ENCODE measurements at places on chromosomes 16 and 17.

- DNase-seq: no peak
Observed at GRCh38 chr17:49486012-49486641, 9.0 kb upstream of the NGFR start.

DNA sequence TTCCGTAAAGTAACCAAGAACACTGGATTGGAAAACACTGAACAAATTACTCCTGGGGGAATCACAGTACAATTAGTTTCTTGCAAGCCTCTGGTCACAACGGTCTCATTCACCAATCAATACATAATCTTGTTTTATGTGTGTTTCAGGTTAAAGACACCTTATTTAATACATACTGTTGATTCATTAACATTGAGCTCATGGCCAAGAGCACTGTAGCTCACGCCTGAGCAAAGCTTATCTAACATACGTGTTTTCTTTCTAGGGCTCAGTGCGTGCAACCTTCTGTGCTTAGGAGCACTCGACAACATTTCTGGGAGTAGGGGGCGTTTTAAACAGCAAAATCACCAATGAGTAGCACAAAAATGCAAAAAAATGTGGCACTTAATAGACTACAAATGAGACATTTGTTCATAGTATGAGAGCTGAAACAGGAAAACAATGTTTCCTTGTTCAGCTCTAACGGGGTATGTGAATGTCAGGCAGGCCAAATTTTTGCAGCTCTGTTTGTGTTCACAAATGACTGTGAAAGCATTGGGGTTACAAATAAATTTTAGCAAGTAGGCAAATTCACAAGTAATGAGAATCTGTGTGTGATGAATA is 206.2 kb downstream of the CNTNAP4 start:
- no peak for DNase-seq

DNA sequence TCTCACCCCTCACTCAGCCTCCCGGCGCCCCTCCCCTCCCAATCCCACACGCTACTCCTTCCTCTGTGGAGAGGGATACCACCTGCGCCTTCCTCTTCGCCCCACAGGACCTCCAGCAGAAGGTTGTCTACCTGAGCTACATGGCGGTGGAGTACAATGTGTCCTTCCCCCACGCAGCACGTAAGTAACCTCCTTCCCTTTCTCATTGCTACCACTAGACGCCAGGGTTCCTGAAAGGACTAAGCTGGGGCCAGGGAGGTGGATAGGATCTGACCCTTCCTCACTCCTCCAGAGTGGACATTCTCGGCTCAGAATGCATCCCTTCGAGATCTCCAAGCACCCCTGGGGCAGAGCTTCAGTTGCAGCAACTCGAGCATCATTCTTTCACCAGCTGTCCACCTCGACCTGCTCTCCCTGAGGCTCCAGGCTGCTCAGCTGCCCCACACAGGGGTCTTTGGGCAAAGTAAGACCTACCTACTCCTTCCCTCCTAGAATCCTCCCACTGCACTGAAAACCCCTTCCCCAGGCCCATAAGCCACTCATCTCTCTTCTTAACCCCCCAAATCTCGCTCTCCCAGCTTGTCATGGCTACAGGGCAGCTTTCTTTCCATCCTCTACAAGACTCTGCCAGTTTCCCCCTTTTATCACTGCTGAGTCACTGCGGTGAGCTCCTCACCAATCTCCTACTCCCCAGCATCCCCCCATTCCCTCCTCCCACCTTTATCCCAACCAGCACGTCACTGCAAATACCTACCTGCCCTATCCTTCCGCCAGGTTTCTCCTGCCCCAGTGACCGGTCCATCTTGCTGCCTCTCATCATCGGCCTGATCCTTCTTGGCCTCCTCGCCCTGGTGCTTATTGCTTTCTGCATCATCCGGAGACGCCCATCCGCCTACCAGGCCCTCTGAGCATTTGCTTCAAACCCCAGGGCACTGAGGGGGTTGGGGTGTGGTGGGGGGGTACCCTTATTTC is 1.5 kb downstream of the CD68 start:
- no peak for DNase-seq

DNA sequence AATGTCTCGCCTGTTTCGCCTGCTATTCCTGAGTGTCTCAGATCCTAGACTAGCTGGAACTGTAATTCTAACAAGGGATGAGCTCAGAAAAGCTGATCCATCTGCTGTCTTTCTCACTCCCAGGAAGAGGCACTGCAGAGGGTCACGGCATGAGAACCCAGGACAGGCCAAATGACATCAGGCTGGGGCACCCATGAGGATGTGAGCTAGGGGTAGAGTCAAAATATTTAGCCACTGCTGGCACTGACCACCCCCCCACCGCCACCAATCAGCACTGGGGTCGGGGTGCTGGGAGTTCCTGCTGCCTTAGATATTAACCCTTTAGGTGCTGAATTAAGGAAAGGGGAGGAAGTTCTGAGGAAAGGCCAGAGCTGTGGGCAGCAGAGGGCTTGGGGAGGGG is 112.4 kb downstream of the IRX3 start:
- no peak for DNase-seq

GRCh38 chr16:86978445-86979030 is 338.7 kb downstream of the C16orf95 start:
- no peak for DNase-seq

- no peak for DNase-seq
Observed at GRCh38 chr16:81650982-81651562, 128.0 kb upstream of the PLCG2 start.

GRCh38 chr17:50181144-50181543 is 15.3 kb downstream of the SGCA start:
- DNase-seq: no peak

DNA sequence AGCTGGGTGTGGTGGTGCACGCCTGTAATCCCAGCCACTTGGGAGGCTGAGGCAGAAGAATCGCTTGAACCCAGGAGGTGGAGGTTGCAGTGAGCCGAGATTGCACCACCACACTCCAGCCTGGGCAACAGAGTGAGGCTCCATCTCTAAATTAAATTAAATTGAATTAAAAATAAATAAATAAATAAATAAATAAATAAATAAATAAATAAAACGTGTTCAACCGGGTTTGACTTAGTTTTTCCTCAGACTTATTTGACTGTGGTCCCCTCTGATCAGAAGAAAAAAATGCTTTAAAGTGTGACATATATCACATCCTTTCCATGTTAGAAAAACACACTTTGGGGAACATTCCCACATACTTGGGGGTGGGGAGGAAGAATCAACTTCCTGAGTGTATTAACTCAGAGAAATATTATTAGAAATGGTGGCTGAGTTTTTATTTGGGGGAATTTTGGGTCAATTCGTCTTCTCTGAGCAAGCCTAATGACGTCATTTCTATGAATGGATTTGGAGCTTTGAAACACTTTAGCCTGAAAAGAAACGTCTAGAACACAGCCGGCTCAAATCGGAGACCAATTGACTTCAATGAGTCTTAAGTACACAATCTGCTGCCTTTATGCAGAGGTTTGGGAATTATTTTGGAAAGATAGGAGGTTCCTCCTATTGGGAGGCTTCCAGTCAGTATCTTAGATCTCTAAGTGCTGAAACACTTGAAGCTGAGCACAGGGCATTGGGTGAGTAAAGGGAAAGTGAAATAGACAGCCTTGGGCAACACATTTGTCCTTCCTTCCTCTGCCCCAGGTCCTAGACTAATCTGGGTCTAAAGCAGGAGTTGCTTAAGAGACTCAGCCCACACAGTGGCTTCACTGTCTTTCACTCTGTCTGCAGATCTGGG is 132.6 kb downstream of the PITPNC1 start:
- DNase-seq: no peak

- no peak for DNase-seq
Observed at GRCh38 chr17:80243526-80244433, 16.9 kb upstream of the RNF213 start.

DNA sequence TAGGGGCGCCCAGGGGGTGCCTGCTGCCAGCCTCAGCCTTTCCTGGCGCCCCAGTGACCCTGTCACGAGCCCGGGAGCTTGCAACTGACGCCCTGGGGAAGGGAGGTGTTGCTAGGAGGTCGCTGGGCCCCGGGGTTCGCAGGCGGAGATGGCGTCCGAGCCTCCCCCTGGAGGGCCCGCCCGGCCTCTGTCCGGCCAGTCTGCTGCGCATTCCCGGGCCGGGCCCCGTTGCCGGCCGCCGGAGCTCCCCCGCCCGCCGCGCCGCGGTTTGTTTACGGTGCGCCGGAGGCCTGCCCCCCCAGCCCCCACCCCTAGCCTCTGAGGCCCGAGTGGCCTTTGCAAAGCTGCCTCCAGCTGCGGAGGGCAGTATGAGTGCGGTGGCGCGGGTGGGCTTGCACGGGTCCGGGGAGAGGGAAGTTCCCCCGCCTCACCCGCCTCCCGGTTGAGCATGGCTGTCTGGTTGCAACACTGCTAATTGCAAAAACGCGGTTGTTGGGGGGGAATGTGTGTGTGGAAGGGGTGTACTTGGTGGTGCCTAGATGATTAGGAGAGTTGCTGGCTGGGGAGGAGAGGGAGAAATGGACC is 514 bp downstream of the THRA start:
- no peak for DNase-seq

DNA sequence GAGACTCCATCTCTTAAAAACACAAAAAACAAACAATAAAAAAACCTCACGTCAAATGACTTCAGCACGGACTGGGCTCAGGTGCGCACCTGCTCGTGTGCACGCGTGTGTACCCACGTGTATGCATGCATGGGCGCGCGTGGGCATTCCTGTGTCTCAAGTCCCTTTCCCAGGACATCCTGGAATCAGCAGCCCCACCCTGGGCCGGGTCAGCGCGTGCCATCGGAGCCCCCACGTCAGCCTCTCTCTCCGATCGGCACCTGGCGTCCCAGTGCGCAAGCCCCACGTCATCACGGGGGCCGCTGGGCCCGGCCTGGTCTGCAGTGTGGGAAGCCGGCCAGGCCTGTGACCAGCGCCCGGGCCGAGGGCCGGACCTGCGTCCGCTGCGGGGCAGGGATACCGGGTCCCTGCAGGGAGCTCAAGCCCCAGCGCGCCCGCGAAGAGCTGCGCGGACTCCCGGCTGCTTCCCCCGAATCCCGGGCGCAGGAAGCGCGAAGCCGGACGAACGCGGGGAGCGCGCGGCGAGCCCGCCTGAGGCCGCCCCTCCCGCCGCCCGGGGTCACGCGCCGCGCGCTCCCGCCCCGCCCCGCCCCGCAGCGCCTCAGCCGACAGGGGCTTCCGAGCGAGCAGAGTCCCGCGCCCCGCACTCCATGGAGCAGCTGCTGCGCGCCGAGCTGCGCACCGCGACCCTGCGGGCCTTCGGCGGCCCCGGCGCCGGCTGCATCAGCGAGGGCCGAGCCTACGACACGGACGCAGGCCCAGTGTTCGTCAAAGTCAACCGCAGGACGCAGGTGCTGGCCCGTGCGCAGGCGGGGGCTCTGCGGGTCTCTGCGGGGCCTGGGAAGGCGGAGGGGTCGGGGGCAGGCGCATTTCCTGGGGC is at the start of gene FN3K:
FN3K (plus strand) TSS at position 629 of the 880 bp plus-strand sequence; CDS start at position 651, 22 bp downstream.
- no peak for DNase-seq

DNA sequence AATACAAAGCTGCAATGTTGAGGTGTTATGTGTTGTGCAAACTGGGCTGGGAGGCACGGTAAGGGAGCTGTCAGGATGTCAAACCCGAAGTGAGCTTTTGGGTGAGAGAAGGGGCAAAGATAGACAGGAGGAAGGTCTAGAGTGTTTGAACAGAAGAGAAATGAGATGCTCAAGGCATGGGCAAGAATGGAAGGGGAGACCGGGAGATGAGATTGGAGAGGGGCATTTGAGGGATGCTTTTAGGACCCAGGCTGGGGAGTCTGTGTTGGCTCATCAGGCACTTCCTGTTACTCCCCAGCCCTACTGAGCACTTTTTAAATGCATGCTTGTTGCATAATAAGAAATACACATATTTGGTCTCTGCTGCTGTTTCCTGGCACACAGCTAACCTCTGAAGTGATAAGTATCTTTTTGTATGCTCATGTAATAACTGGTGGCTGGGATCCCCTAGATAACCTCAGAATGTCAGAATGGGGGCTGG is 13.7 kb downstream of the UNC45B start:
- no peak for DNase-seq

DNA sequence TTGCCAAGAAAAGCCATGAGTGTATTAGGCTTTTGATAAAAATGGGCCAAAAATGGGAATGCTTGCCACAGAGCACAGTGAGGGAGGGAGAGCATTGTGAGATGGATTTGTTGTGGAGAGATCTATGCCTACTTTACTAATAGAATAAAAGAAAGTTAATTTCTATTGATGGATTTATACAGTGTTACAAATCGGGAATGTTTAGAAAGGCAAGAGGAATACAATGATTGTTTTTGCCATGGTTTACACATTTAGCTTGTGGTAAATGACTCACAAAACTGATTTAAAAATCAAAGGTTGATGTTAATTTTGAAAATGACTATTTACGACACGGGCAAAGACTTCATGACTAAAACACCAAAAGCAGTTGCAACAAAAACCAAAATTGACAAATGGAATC is 16.6 kb downstream of the CCL4 start:
- no peak for DNase-seq

DNA sequence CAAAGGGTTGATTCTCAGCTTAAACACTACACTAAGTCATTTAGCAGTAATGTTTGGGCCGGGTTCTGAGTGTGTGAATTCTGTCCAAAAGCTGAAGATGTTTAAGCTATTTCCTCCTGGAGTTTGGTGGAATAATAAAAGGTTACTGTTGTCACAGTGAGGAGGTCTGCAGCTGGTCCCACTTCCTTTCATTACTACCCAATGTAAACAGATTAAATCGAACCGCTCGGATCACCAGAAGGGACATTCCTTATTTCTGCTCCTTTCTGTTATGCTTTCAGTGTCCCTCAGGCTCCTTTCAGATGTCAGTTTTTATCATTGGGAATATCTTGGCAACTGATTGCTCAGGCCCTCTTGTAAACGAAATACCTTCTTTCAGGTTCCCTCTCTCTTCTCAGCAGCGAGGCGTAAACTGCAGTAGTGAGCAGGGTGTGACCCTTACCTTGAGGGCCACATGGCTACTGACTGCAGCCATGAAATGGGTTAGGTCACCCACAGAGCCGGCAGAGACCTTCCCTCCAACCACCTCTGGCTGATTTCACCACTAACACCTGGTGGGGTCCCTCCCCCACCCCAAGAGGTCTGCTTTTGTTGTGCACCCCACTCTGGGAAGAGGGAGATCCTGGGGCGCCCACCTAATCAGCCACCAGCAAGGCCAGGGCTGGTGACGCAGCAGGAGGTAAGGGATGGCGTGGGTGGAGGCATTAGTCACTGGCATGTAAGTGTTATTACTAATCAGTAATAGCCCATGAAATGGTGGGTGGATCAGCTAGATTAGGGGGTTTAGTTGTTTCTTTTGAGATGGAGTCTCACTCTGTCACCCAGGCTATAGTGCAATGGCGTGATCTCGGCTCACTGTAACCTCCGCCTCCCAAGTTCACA is 117.6 kb downstream of the VPS53 start:
- no peak for DNase-seq

Measured in stimulated activated CD8-positive, alpha-beta memory T cell treated with anti-CD3 and anti-CD28 coated beads, Interleukin-7, amount 100 ng/mL, for 1 hour (primary cell).